ENCODE measurements at places on chromosomes 6 and 20.
A peak's percentile ranks its signal among the peaks of the same experiment; 100 is the strongest.

DNA sequence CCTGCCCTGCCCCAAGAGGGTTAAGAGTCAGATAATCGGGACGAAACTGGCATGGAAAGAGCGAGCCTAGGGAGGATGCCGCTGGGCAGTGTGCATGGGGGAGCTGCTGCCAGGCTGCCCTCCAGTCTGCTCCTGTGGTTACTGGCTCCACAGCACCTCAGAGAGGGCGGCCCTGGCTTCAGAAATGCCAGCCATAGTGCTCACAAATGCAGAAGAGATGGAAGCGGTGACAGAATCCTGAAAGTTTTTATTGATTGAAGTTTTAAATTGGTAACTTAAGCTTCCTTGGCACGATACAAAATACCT, 57.9 kb downstream of the VAPB start:
- no peak for DNase-seq

- no peak for DNase-seq
These were observed 897 bp upstream of the GMEB2 start for GRCh38 chr20:63627751-63628245.

DNA sequence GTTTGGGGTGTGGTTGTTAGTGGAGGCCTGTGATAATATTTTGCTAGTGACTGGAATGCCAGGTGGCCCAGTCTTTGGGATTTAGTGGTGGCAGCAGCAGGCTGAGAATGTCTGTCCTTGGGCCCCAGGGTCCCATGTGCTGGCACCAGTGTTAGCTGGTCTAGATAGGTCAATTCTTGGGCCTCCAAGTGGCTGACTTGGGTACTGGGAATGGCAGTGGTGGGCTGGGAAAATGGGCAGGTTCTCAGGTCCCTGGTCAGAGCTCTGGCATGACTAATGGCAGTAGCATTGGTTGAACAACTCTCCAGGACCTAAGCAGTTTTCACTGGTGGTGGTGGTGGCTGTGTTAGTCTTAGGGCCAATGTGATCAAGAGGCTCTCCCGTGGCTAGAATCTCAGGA, 50.3 kb downstream of the OLIG3 start:
- DNase-seq, result no peak

- DNase-seq, result no peak
These were observed 313.2 kb downstream of the HDGFL1 start for GRCh38 chr6:22882581-22882980.

DNA sequence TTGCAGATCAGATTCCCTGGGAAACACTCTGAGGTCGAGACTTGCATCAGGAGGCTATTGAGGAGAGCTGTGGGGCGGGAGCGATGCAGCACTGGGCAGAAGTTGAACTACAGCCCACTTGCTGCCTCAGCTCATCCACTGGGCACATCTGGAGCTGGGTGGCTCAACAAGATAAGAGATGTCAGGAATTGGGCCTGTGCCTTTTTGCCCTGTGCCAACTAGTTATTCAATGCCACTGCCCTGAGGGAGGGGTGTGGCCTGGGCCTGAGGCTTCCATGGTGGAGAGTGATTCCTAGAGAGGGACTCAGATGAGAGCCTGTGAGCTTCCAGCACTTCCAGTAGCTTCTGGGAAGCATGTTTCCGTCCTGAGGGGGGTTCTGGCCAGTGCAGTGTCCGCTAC, 32.7 kb downstream of the BRPF3 start:
- DNase-seq, result no peak

- no peak for DNase-seq
These were observed 44.1 kb downstream of the SUN5 start for GRCh38 chr20:32960222-32960518.

DNA sequence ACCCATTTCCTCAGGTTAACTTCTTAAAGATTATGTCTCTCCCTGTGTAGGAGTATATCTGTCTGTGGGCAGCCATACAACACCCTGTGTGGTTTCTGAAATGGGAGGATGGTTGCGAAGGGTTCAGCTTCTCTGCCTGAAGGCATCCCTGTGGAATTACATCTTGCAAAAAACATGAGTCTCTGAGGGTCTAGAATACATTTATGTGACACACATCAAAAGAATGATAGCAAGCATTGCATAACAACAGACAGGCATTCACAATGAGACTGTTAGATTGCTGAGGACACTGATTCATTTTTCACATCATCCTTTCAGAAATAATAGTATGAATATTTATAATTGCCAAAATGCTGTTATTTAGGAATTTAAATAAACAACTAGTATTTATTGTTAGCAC, 670.9 kb downstream of the HTR1B start:
- DNase-seq, result no peak

GRCh38 chr6:169858935-169859351, 107.5 kb downstream of the ERMARD start:
- DNase-seq, result no peak

DNA sequence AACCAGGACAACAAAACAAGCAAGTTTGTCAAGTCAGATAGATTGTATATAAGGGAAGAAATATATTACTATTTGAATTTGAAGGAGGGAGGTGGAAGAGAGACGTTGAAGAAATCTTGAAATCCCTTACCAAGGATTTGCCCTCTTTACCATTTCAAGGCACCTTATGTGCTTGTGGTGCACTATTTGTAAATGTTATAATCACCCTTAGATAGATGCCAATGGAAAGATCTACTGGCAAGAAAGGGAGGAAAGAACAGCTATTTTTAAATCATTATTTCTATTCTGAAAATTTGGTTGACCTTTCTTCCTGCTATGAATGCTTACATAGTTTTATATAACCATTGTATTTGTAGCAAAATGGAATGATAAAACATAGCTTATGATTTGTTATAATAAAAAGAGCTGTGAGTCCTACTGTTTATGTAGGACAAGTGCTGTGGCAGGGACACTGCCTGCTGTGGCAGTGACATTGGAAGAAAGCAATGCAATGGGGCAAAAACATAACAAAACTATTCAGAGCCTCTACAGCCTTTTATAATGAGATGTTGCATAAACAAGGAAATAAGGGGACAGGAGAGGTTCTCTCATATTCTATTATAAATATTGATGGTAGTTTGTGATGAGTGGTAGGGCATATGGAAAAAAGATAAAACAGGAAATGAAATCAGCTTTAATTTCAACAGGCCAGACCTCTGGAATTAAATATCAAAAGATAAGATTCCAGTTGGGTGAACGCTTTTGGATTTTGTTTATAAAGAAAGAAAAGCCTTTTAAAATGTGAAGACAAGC, 1145.2 kb upstream of the GJE1 start:
- no peak for DNase-seq

DNA sequence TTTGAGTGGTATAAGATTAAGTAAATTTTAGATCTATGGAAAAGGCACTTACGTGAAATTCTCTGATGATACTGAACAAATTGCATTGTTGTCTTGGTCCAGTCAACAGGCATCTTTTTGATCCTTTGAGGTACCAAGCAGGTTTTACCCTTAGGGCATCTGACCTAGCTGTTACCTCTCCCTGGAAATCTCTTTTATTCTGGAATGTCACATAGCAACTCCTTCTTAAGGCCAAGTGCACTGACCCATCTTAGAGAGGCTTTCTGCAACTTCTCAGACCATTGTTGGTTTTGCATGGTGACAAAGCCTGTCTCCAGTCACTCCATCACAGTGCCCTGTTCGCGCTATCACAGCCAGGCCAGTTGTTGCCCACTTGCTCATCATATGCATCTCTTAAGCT, 42.0 kb downstream of the TPD52L1 start:
- no peak for DNase-seq

DNA sequence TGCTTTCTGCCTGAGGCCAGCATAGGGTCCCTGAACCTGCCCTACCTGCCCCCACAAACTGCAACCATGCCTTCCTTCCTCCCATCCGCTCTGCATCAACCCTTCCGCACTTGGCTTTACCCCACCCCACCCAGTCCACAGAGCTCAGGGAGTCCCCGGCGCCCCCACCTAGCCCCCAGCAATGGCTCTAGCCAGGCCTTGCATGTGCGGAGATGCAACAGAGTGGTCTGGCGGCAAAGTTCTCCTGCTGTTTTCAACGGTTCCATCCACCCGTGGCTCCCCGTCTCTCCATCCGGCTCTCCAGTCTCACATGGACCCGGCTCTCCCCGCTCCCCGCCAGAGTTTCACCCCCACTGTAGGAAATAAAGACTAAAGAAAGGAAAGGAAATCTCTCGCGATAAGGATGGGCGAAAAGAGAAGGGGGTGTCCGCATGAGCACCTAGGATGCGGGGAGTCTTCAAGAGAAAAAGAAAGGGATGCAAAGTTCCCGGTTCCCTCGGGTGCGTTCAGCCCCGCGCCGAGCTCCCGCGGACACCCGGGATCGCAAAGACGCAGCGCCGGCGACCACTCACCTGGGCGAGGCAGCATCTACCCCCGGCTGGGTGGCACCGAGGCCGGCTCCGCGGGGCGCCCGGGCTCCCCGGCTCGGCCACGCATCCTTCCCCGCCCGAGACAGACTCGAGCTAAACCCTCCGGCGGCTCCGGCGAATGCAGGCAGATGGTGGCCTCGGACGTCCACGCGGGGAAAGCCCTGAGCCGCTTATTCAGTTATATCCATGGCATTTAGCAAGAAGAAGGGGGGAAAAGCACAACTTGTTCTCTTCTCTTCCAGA, 579 bp downstream of the LRFN2 start:
- peak; percentile 40 for DNase-seq

- DNase-seq, result no peak
These were observed 554.2 kb downstream of the CDH26 start for GRCh38 chr20:60512443-60512842.

DNA sequence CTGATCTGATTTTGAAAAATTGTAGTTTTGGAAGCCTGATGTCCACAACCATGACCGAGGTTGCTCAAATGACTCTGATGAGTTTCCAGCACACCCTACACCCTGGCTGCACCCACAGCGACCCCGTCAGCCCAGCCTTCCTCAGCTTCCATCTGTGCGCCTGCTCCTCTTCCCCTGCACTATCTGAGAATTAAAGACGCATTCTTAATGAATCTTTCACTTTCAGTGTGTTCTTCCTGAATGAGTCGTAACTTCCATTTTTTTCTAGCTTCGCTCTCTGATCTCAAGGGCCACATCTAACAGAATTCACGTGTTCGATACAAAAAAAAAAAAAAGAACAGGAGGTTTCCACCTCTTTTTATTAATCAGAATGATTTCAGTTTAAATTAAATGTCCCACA, 21.3 kb upstream of the RREB1 start:
- DNase-seq, result no peak

DNA sequence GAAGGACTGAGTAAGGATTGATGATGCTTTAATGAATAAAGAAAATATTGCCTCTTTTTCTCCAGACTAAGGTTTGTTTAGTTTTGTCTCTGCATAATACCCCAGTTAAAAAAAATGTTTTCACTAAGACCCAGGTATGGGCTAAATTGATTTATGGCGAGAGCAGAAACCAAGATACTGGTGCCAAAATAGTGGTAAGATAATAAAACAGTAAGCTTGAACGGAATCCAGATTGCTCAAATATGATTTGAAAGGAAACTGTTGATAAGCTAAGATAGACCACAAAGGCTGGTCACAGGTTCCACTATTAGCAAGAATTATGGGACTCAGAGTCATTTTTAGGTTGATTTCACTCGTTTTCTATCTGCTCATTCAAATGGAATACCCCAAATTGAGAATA, 831.2 kb downstream of the EPHA7 start:
- DNase-seq, result no peak

Data from NCI-H345 (cell line).